ENCODE measurements at places on chromosomes 6 and 20.

- DNase-seq = no peak
These were observed 266.1 kb downstream of the ADGB start for GRCh38 chr6:146864885-146865284.

- DNase-seq = no peak
These were observed 348.7 kb downstream of the SMOC2 start for GRCh38 chr6:168789699-168790098.

DNA sequence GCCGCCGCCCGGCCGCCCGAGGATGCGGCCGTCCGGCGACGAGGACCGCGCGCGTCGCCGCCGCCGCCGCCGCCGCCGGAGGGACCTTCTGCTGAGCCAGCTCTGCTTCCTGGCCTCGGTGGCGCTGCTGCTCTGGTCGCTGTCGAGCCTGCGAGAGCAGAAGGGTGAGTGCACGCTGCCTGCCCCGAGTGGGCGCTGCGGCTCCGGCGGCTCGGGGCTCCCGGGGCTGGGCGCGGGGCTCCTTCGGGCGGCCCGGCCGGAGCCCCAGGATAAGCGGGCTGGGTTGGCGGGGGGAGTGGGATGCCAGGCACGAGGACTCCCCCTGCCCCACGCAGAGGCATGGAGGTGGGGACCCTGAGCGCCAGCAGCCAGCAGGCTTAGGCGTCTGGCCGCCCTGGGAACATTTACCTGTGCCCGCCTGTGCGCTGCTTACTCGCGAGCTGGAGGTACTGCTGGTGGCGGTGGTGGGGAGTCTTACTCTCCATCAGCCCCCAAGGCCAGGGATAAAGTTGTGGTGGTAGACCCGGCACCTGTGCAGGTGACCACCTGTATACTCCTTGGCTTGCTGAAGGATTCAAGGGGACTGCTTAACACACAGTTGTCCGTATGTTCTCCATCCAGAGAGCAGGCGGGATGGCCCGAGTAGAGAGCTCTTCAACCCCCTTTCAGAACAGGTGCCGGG, 520 bp downstream of the SLC24A3 start:
- DNase-seq = no peak

GRCh38 chr20:37941332-37941731, 38.4 kb downstream of the VSTM2L start:
- peak; percentile 72 for DNase-seq
